ENCODE measurements at places on chromosomes 4 and X.

- no peak for DNase-seq
Measured at GRCh38 chr4:111957116-111957515, 188.1 kb upstream of the FAM241A start.

DNA sequence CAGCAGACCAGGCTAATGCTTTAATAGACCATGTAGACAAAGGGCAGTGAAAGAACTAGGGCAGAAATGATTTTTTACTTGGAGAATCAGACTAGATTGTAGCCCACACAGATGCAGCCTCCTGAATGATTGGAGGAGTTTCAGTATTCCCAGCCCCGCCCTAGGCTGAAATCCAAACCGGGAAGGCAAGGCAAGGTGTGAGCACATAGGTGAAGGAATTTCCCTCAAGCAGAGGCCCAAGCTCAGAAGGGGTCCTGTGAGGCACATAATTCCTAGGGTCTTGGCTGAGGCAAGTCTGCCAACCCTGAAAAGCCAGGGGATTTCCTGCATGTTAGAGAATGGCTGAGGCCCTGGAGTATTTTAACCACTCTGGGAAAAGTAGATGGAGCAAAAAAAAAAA, 56.4 kb upstream of the PAK3 start:
- DNase-seq = no peak

GRCh38 chrX:75229774-75230173, 44.1 kb upstream of the UPRT start:
- no peak for DNase-seq

DNA sequence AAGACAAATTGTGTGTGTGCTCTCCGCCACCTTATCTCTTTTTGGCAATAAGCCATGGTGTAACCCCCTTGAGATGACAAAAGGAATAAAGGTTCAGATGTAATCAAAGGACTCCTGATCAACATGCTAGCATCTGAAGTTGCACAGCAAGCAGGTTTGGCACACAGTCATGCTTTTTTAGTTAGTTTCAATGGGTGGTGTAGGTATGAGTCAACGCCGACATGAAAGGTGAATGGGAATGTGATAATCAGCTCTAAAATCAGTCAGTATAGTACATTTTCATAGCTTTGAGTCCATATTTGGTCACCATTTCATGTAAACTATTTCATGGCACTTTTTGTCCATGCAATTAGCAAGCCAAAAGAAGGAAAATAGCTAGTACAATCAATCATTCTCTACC, 50.4 kb upstream of the ETNPPL start:
- DNase-seq = no peak

GRCh38 chr4:115484479-115484878, 371.1 kb upstream of the NDST4 start:
- no peak for DNase-seq

- no peak for DNase-seq
Measured at GRCh38 chr4:118077767-118078105, 43.5 kb downstream of the NDST3 start.

DNA sequence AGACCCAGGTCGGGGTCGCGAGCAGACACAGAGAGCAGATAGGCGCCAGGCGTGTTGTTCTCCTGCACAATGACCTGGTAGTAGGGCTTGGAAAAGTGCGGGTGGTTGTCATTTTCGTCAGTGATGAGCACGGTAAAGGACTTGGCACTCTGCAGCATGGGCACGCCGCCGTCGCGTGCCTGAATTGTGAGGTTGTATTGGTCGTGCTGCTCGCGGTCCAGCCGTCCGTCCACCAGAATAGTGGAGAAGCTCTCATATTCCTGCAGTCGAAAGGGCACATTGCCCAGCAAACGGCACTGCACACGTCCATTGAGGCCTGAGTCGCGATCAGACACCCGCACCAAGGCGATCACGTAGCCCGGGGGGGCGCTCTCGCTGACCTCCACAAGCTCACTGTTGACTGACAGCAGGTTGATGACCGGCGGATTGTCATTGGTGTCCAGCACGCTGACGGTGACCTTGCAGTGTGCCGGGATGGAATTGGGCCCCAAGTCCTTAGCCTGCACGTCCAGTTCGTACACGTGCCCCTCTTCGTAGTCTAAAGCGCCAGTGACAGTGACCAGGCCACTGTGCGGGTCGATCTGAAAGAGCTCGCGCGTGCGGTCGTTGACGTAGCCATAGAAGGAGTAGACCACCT, 2.8 kb downstream of the PCDH19 start:
- no peak for DNase-seq

DNA sequence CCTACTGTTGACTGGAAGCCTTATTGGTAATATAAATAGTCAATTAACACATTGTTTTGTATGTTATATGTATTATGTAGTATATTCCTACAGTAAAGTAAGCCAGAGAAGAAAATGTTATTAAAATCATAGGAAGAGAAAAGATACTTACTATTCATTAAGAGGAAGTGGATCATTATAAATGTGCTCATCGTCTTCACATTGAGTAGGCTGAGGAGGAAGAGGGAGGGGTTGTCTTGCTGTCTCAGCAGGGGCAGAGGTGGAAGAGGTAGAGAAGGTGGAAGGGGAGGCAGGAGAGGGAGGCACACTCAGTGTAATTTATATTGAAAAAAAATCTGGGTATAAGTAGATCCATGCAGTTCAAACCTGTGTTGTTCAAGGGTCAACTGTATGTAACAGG, 10.6 kb downstream of the CDKL5 start:
- DNase-seq = no peak
